Umbilical cord (tissue), 2 donors: ENCODE measurements at places on chromosomes 4 and X.

GRCh38 chr4:185730387-185730786 lies 81.6 kb downstream of the SORBS2 start:
- peak; percentile 69 for DNase-seq

GRCh38 chrX:39629001-39629400 lies 468.8 kb downstream of the BCOR start:
- no peak for DNase-seq

DNA sequence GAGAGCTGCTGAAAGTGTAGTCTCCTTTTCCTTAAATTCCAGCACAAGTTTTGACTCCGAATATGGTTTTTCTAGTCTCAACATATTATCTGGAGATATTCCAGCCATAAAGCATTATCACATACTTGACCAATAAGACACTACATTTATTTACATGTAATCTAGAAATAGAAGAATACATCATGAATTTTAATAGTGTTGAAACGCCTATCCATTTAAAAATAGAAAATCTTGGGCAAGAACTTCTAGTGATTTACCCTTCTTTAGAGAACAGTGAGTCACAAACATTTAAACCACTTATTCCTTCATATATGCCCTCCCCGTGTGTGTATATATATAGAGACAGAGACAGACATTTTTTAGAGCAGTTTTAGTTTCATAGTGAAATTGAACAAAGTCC lies 161.5 kb downstream of the SOWAHB start:
- DNase-seq: peak; percentile 89

DNA sequence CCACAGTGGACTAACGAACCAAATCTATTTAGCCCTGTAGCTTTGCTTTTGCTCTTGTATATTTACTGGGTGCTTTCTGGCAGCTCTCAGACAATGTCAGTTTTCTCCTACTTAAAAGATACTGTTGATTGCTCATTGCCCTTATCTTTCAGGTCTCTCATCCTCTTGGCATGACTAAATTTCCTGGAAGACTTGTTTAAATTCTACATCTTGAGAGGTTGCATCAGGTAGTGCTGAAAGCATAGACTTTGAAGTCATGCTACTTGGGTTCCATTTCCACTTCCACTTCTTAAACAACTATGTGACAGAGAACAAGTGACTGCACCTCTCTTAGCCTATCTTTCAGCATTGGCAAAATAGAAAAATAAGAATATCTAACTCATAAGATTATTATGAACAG lies 8.4 kb downstream of the TDO2 start:
- no peak for DNase-seq

GRCh38 chrX:53441531-53442321 lies 7.6 kb upstream of the HSD17B10 start:
- peak; percentile 85 for DNase-seq

GRCh38 chr4:145618210-145618931 lies 814 bp upstream of the MMAA start:
- no peak for DNase-seq

GRCh38 chr4:73127839-73128453 lies 58.4 kb upstream of the COX18 start:
- DNase-seq: no peak

- no peak for DNase-seq
These were observed 12.4 kb upstream of the C4orf50 start for GRCh38 chr4:6030679-6031078.

DNA sequence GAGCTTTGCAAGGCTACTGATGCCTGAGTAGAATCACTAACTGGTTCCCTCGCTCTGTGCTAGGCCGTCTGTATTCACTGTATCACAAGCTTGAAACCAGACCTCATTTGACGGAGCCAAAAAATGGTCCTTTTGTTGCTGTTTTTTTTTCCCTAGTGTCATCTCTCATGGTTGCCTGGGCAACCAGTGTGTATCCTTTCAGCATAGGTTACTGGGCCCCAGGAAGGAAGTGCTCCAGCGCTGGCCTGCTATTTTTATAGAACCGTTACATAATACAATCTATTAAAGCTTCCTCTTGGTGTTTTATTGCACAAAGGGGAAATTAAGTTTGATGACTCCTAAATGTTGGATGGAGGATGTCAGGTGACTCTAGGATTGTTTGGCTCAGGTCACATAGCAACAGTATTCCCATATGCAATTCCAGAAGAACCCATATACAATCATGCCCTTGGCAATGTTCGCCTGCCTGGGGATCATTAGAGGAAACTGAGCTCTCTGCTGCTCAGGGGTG lies 220.4 kb downstream of the SPRY1 start:
- peak; percentile 79 for DNase-seq

DNA sequence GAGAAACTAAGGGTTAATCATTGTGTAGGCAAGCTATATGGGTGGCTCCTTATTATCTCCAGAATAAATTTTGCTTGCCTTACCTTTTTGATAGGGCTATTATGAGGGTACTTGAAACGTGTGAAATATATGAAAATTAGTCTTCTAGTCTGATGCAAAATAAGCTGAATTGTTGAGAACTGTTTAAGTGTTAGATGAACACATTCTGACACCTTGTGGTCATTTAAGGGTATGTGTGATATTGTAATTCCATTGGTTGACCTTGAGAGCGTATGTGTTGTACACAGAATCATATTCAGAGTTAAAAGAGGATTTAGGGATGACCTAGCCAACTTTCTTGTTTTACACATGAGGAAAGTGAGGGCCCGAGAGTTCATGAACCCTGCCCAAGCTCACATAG lies 44.6 kb upstream of the LINC00632 start:
- DNase-seq: peak; percentile 4

- DNase-seq: peak; percentile 44
These were observed 22.1 kb downstream of the DOK7 start for GRCh38 chr4:3485011-3485791.

DNA sequence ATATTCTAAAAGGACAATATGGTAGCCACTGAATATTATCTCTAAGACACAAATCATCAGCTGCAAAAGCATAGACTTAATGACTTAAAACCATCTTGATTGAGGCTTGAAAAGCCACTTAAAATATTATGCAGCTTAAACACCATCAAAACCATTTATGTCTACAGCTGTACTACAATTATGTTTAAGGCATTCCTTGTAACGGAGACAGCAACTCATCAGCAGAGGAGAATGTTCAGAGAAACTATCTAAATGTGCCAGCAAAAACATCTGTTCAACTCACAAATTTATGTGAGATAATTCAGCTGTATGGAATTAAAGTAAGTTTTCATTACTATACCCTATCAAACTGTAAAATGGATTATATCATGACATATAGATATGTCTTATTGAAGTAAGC lies 147.9 kb upstream of the CTSO start:
- DNase-seq: peak; percentile 34
